ENCODE measurements at places on chromosomes 4 and X. TPM values are rescaled to one million over a fixed set of nuclear protein-coding genes. Genes with fewer than 3 reads are reported as not detected.
A peak's percentile ranks its signal among the peaks of the same experiment; 100 is the strongest.

The SCLT1 gene
- 26.9 TPM for total RNA-seq

DNA sequence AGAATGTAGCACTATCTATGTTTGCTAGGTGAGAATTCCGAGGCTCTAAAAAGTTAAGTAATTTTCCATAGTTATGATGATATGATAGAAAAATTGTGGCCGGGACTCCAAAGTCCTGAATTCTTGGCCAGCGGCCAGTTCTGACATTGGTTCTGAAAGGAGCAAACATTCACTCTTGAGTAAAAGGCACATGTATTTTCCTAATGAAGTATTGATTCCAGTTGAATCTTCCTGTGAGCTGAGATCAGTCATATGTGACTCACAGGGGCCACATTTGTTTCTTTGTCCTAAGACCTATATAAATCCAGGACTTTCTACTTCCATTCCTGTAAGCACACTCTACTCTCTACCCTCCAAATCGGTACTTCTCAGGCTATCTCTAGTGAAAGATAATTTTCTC lies 349.9 kb downstream of the BMPR1B start:
- no peak for DNase-seq

GRCh38 chr4:30763321-30763727 lies 43.2 kb downstream of the PCDH7 start:
- no peak for DNase-seq

- DNase-seq, result no peak
Observed at GRCh38 chr4:159946983-159947615, 844.2 kb downstream of the RAPGEF2 start.

- no peak for DNase-seq
Observed at GRCh38 chrX:86014421-86014820, 32.9 kb downstream of the CHM start.

- DNase-seq, result peak; percentile 34
Observed at GRCh38 chrX:13092455-13092941, 48.1 kb upstream of the FAM9C start.

GRCh38 chr4:7715271-7716009 lies 224.2 kb downstream of the AFAP1 start:
- no peak for DNase-seq

GRCh38 chrX:9905288-9905687 lies 61.9 kb upstream of the CLDN34 start:
- no peak for DNase-seq

DNA sequence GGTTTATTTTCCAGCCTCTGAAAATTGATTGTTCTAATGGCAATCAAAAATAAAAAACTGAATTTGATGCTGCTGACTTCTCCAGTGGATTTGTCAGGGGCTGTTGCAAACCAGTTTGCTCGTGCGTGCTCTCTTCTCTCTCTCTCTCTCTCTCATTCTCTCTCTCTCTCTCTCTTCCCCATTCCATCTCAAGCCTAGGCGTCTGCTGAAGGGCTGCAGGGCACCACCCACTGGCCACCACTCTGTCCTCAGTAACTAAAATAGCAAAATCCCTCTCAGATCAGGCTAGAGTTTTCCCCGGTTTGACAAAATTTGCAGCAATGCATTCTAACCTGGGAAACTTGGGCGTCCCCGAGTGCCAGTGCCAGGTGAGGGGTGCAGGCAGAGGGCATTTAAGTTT lies 19.4 kb downstream of the NKX6-1 start:
- DNase-seq, result no peak

DNA sequence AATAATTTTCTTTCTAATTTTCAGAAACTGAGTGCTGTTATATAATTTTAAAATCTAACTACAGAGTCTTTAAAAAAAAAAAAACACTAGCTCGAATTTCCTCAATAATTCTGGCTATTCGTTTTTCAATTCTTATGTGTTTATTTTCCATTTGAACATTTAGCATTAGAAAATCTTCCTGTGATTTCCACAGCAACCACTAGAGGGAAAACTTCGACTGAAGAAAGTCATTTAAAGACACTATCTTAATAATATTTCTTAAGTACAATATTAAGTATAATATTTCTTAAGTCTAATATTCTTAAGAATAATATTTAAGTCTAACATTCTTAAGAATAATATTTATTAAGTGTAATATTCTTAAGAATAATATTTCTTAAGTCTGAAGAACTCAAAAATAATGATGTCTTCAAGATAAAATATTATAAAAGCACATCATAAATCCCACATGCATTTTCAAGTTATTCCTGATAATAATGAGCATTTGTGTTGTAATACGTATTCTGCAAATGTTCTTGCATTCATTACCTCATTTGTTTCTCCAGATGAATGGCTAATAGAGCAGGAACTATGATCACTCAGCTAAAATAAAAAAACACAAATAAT lies 118.4 kb upstream of the WDR17 start:
- no peak for DNase-seq
